ENCODE measurements at places on chromosomes 4 and X. TPM values are rescaled to one million over a fixed set of nuclear protein-coding genes. Genes with fewer than 3 reads are reported as not detected.

Gene KIF4A
- 28.2 TPM for total RNA-seq

Gene CFAP99
- not detected for total RNA-seq

- no peak for DNase-seq
- peaks cover 13% of the 10 kb centered on the region for H3K27me3 ChIP-seq
- no peak overlapping the region for H3K4me3 ChIP-seq
- no peak overlapping the region for H3K27ac ChIP-seq
These were observed 4.9 kb downstream of the EREG start for GRCh38 chr4:74369855-74370254.

DNA sequence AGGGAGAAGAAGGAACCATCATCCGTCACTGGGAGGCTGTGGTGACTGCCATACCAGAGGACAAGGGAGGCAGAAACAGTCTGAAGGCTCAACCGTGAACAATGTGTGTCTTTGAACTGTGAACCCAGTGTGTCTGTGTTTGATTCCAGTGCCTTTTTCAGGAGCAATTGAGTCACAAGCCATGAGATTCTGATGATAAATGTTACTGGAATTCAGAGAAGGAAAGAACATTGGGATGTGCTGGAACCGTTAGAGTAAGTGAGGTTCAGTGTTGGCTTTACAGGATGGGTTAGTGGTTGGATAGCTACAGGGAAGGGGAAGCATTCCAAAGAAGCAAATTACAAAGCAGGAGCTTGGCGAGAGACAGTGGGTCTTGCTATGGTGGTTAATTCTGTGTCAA is 464.4 kb downstream of the TRIML1 start:
- peaks cover 17% of the 10 kb centered on the region for H3K4me1 ChIP-seq
- H3K36me3 ChIP-seq: no peaks in the 10 kb centered on the region
- H3K27me3 ChIP-seq: no peaks in the 10 kb centered on the region
- no peak overlapping the region for H3K4me3 ChIP-seq

DNA sequence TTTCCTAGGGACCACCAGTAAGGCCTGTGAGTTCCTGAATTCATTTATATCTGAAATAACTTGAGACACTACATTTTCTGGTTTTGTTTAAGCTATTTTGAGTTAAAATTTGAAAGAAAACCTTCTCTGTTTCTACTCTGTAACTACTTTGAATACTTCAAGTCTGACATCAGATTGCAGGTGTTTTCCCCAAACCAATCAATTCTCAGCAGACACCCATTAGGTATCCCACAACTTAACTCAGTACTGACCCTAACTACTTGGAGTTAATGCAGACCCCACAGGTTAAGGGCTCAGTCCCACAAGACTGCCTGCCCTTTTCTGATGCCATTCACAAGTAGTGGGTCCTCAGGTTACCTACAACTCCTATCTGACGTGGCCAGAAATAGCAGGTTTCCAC is 1100.0 kb upstream of the SLIT2 start:
- no peak overlapping the region for H3K4me3 ChIP-seq
- no peak for DNase-seq
- no peaks in the 10 kb centered on the region for H3K36me3 ChIP-seq
- H3K4me1 ChIP-seq: no peaks in the 10 kb centered on the region
- H3K27ac ChIP-seq: no peak overlapping the region

Gene PDGFRA
- 0.04 TPM for total RNA-seq

Gene BEX5
- total RNA-seq: not detected

GRCh38 chrX:97747346-97747745 is 863.6 kb downstream of the RPA4 start:
- no peaks in the 10 kb centered on the region for H3K36me3 ChIP-seq
- no peak overlapping the region for H3K4me3 ChIP-seq
- no peak overlapping the region for H3K27ac ChIP-seq
- DNase-seq: no peak
- no peaks in the 10 kb centered on the region for H3K27me3 ChIP-seq
- H3K4me1 ChIP-seq: no peaks in the 10 kb centered on the region

Gene USP51
- not detected for total RNA-seq

Gene HAND2
- total RNA-seq: not detected

DNA sequence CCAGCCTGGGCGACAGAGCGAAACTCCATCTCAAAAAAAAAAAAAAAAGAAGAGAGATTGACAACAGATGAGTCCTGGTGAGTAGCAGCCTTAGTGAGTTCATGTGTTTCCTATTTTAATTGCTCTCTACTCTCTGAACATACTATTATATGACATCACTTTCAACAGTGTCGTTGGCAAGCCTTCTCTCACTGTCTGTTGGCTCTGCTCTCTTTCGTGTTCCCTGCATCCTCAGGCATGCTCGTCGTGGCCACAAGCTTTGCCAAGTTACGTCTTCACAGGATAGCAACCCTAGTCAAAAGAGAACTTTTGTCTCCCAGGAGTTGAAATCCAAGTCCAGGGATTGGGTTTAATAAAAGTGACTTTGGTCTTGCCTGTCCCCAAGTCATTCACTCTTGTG is 117.1 kb upstream of the EGFL6 start:
- H3K27ac ChIP-seq: no peak overlapping the region
- H3K27me3 ChIP-seq: no peaks in the 10 kb centered on the region
- no peak for DNase-seq
- H3K4me1 ChIP-seq: no peaks in the 10 kb centered on the region
- no peak overlapping the region for H3K4me3 ChIP-seq
- no peaks in the 10 kb centered on the region for H3K36me3 ChIP-seq

- H3K36me3 ChIP-seq: no peaks in the 10 kb centered on the region
- no peak overlapping the region for H3K4me3 ChIP-seq
- no peak overlapping the region for H3K27ac ChIP-seq
- H3K4me1 ChIP-seq: no peaks in the 10 kb centered on the region
These were observed 40.5 kb downstream of the SLC10A7 start for GRCh38 chr4:146481246-146481645.

DNA sequence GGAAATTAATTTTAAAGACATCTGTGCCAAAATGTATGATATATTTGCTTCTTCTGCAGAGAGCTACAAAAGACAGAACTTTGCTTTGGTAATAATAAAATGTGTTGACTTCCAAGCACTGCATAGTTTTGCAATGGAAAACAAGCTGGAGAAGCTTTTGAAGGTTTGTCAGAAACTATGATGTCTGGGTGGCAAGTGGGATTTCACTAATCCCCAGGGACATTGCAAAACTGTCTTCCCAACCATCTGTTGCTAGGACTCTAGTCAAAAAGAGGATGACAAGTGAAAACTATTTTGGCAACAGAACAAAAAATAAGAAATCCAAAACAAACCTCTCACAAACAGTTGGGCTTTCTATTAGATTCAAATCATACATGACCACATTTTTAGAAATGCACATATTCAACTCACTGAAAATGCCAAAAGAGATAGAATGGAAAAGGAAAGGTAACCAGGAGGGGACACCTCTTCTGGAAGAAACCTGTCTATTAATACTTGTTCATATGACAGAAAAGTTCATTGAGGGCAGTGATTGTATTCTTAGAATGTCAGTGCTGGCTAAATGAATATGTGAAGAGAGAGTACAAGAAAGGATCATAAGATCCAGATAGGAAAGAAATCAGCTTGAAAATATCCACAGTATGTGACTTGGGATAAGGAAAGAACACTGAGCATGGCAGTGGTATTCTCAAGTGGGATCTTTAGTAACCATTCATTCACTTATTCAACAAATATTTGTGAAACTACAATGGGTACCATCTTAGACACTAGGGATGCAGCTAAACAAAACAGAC is 228.0 kb downstream of the RASL11B start:
- no peak overlapping the region for H3K4me3 ChIP-seq
- no peaks in the 10 kb centered on the region for H3K36me3 ChIP-seq
- no peaks in the 10 kb centered on the region for H3K4me1 ChIP-seq
- DNase-seq: no peak
- H3K27ac ChIP-seq: no peak overlapping the region

Gene RPL9
- total RNA-seq: 2,808 TPM

Gene CCNB3
- total RNA-seq: 0.11 TPM

DNA sequence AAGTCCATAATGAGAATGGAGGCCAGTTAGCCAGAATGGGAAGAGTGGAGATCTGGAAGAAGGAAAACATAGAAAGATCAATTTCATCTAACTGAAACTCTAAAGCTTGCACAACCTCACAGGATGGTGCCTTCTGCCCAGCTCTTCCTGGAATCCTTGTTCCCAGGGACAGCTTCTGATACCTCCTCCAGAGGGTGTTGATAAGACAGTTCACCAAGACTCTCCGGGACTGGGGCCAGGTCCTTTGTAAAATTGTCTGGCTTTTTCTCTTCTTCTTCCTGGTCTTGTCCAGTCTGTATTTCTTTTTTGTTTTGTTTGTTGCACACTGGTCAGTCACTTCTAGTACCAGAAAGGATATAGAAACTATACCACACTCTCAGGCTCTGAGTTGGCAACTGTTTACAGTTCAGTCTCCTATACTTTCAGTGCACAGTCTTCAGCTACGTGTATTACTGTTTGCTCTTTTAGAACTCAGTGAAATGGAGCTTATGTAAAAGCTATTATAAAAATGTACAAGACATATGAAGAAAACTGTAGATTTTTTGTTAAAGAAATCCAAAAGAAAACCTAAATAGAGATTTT is 142.8 kb upstream of the RPL34 start:
- H3K4me3 ChIP-seq: no peak overlapping the region
- DNase-seq: no peak
- H3K4me1 ChIP-seq: no peaks in the 10 kb centered on the region
- H3K36me3 ChIP-seq: no peaks in the 10 kb centered on the region

DNA sequence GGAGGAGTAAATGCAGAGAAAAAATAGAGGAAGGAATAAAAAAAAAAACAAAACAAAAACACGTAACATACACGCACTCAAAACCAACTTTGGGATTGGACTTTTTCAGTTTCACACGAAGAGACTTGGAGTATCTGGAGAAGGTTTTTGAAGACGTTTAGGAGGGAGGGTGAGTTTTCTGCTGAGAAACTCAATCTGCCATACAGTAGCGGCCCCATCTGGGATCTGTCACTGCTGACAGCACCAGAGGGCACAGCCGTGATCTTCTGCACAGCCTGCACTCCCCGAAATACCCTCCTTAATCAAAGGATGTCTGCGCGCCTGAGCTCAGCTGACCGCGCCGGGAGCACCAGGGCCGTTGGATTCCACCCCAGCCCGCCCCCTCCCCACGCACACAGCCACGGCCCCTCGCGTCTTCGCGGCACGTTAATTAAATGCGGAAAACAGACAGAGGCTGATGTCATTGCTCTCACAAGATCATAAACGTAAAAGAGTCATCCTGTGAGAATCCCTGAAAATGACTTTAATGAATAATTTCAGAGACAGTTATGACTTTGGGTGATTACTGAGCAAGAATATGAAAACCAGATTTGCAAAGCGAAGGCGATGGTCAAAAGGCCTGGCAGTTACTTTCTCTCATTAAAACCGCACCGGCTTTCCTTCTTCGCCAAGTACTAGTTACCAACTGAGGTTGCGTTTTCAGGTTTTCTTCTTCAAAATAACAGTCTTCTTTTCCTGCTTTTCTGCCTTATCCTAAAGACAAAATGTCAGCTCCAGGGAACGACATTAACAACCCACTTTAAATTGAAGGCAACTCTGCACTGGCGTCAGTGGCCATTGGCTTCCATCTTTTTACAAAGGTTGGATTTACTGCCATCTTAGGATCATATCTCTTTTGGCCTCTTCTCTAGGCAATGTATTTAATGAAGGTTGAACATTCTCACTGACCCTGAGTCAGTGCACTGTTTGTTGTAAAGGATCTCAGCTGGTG is 10.6 kb downstream of the HAND2 start:
- DNase-seq: no peak
- no peaks in the 10 kb centered on the region for H3K4me1 ChIP-seq
- H3K36me3 ChIP-seq: no peaks in the 10 kb centered on the region
- H3K4me3 ChIP-seq: no peak overlapping the region

Gene UNC5C
- total RNA-seq: not detected

Gene MGARP
- 0.11 TPM for total RNA-seq

DNA sequence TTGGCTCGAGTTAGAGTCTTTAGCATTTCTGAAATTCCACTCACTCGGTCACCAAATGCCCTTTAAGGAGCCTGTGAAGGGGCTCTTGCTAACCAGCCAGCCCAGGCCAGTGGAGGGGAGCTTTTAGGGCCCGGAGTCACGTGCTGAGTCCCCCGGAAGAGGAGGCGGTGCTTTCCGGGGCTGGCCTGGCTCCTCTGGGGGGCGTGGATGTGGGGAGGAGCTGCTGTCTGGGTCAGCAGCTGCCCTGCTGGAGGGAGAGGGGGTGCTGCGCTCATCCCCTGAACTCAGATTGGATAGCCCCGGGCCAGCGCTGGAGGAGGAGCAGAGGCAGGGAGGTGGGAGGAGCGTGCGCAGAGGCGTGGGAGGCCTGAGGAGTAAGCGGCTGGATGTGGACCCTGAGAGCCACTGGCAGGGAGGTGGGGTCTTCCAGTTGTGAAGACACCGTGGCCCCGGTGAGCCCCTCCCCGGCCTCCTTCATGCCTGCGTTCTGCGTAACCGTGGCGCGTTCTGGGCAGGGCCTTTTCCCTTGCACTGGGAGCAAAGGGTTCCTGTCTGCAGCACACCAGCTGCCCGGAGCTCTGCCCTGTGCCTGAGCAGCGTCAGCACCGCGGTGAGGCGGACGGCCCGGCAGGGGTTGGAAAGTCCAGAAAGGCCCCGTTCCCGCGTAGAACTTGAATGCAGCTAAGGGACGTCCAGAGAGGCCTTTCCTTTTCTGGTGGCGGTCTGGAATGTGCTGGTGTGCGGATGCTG is 19.7 kb downstream of the MAEA start:
- peaks cover 11% of the 10 kb centered on the region for H3K36me3 ChIP-seq
- H3K4me1 ChIP-seq: peaks cover 72% of the 10 kb centered on the region
- H3K27me3 ChIP-seq: no peaks in the 10 kb centered on the region
- peak overlapping the region; percentile 75 for H3K27ac ChIP-seq

DNA sequence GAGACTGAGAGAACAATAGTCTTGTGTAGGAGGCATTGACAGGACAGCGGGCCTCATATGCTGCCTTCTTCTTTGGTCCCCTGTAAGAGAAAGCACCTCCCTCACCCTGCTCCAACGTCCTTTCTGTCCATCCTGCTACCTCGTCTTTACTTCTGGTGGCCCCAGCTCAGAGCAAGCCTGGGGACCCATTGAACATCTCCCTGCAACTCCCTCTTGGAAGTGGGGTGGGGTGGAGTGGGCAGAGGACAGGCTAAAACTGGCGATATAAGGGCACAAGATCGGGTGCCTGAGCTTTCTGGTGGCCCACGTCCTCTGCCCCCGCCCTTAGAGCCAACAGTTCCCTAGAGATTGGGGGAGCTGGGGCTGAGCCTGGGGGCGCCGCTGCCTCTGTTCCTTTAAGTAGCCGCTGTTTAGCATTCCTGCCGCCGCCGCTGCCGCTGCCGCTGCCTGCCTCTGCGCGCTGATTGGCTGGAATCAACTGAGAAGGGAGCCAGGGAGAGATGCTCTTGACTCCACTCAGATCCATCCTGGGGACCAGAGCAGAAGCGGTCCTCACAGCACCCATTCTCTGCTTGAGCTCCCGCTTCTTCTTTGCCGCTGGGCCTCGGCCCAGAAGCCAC is at the start of gene DLG3:
Gene DLG3, plus strand, starts transcription at position 510 of the 620 bp plus-strand sequence. CDS start 367 bp downstream, outside the sequence.
- no peak within 1 kb of the TSS for H3K4me3 ChIP-seq
- H3K27ac ChIP-seq: no peak within 1 kb of the TSS
- no peak for DNase-seq
- no peaks in the 10 kb centered on the region for H3K36me3 ChIP-seq
- H3K4me1 ChIP-seq: no peaks in the 10 kb centered on the region

Gene NPNT
- 10.0 TPM for total RNA-seq

GRCh38 chrX:71098302-71098701 is 2.7 kb downstream of the FOXO4 start:
- H3K36me3 ChIP-seq: no peaks in the 10 kb centered on the region
- H3K4me1 ChIP-seq: peaks cover 37% of the 10 kb centered on the region
- no peak for DNase-seq
- H3K4me3 ChIP-seq: no peak overlapping the region
- H3K27ac ChIP-seq: no peak overlapping the region

Gene NDNF
- not detected for total RNA-seq

GRCh38 chr4:789571-790465 is 36.1 kb downstream of the CPLX1 start:
- no peak overlapping the region for H3K4me3 ChIP-seq
- peaks cover 28% of the 10 kb centered on the region for H3K4me1 ChIP-seq
- no peaks in the 10 kb centered on the region for H3K36me3 ChIP-seq
- no peak for DNase-seq
